Prostate gland (tissue), 2 donors: ENCODE measurements at places on chromosomes 12 and 14. TPM values are rescaled to one million over a fixed set of nuclear protein-coding genes. Genes with fewer than 3 reads are reported as not detected.

- no peak for DNase-seq
- H3K4me1 ChIP-seq, result no peaks in the 10 kb centered on the region
- H3K36me3 ChIP-seq, result no peaks in the 10 kb centered on the region
- no peaks in the 10 kb centered on the region for H3K27me3 ChIP-seq
- no peak overlapping the region for H3K27ac ChIP-seq
- no peak overlapping the region for H3K4me3 ChIP-seq
Measured at GRCh38 chr12:6644903-6645302, 2.3 kb downstream of the ACRBP start.

DNA sequence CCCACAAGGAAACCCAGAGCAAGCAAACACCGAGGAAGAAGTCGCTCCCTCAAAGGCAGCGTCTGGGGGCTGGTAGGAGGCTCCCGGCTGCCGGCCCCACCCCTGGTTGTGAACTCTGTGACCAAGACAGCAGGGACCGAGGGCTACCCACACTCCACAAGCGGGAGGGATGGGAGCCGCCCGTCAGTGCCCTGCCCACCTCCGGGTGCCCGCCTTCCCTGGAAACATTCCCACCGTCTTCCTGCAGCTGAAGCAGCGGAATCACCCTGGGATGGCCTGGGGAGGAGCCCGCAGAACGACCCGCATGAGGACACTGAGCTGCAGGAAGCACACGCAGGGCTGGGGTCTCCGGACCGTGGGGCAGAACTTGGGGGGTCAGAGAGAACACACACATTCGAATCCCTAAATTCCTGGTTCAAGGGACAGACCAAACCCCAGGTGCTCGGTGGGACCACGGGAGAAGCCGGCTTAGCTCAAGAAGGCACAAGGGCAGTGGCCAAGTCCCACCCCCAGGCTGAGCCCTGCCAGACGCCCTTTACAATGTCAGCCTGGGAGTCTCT is 33.5 kb upstream of the C14orf180 start:
- no peak overlapping the region for H3K4me3 ChIP-seq
- H3K27ac ChIP-seq, result no peak overlapping the region
- no peak for DNase-seq
- H3K36me3 ChIP-seq, result no peaks in the 10 kb centered on the region
- no peaks in the 10 kb centered on the region for H3K4me1 ChIP-seq

- H3K27me3 ChIP-seq, result no peaks in the 10 kb centered on the region
- no peaks in the 10 kb centered on the region for H3K36me3 ChIP-seq
- H3K4me1 ChIP-seq, result no peaks in the 10 kb centered on the region
- no peak overlapping the region for H3K4me3 ChIP-seq
- DNase-seq, result no peak
Measured at GRCh38 chr12:82437744-82438143, 79.4 kb downstream of the METTL25 start.

- no peaks in the 10 kb centered on the region for H3K4me1 ChIP-seq
- H3K4me3 ChIP-seq, result no peak overlapping the region
- no peaks in the 10 kb centered on the region for H3K27me3 ChIP-seq
- no peak for DNase-seq
Measured at GRCh38 chr12:65490250-65490649, 211.8 kb downstream of the MSRB3 start.

Gene OLR1
- 2.1 TPM for total RNA-seq

Gene OTUB2
- 1.5 TPM for total RNA-seq
